Suppressor macrophage (primary cell): ENCODE measurements at places on chromosomes 13 and 19.
A peak's percentile ranks its signal among the peaks of the same experiment; 100 is the strongest.

- no peak for DNase-seq
These were observed 187.6 kb upstream of the ARGLU1 start for GRCh38 chr13:106755542-106755941.

DNA sequence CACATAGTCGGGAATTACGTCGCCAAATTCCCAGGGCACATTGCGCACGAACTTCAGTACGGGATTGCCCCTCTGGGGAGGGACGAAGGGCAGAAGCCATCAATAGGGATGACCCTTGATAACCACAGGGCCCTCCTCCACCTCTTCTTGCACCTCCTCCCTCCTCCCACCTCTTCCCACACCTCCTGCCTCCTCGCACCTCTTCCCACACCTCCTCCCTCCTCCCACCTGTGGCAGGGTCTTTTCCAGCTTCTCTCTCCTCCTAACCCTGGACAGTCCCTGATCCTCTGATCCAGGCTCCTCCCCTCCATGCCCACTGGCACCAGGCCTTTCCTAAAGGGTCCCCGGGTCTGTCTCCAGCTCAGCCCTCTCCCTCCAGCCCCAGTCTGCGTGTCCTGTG lies 3.4 kb downstream of the ERCC1 start:
- DNase-seq: no peak

- no peak for DNase-seq
These were observed 169.2 kb upstream of the IRS2 start for GRCh38 chr13:109955598-109955997.

DNA sequence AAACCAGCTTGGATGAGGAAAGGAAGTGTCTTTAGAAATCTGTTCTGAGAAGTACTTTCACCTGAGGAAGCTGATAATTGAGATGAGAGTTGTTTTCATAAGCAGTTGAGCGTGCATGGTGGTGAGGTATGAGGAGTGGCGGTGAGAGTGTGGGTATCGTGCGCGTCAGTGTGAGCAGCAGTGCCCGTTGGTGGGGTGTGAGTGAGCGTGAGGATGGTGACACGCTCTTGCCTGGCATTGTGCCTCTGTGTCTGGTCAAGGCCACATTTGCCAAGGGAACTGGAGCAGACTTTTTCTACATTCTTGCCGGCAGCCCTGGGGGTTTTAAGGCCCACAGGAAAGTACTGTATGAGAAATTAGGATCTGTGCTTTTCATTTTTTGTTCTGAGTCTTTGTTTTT lies 36.5 kb upstream of the TEX29 start:
- no peak for DNase-seq

DNA sequence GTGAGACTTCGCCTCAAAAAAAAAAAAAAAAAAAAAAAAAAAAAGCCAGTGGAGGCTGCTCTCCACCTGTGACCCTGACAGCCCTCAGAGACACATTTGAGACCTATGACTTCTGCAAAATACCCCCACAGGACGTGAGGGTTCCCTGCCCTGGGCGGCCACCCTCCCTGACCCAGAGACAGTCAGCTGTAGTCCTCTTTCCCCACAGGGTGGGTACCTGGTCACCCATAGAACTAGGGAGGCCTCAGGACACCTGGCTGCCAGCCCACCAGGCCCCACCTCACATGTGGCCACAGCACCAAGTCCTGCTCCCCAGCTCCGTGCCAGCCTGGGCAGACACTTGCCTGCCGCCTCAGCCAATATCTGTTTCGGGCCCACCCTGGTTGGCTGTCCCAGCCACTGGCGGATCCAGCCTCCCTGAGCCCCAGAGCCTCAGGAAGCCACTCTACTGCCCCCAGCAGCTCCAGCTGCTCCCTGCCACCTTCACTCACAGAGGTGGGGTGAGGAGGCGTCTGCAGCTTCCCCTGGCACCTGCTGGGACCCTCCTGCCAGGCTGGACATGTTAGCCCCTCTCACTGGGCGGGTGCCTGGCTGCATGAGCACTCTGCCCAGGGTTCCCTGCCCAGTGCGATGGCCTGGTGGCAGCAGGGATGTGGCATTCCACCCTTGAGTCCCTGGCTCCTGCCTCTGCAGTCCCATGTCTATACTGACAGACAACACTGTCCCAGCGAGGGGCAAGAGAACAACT lies 6.9 kb downstream of the MKNK2 start:
- no peak for DNase-seq

- DNase-seq: no peak
These were observed 13.5 kb upstream of the GAS6 start for GRCh38 chr13:113877149-113877990.

GRCh38 chr13:33441015-33441414 lies 155.5 kb upstream of the STARD13 start:
- DNase-seq: peak; percentile 15

GRCh38 chr13:97781891-97782305 lies 171.6 kb upstream of the IPO5 start:
- no peak for DNase-seq

DNA sequence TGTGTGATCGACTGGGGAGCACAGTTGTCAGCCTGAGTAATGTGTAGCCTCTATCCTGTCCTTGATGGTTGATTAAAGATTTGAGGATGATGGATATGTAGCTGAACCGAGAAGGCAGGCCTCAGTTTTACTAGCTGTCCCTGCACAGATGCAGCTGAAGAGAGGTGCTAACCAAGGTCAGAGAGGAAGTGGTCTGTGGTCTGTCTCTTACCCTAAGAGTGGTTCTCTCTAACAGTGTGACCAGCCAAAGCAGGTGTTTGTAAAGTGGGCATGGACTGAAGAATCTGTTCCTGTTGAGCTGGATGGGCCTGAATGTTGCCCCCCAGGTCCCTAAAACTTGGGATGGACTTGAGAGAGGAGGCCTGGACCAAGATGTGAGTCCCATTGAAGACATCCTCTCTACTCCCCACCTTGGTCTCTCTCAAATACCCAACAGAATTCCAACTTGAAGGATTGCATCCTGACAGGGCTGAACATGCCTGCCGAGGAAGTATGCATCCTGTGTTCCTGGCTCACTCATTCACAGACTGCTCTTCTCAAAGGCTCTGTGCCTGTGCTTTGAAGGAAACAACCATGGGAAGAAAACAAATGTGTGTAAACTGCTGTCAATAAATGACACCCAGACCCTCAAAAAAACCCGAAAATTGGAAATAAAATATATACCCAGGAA lies 223.8 kb downstream of the MAB21L1 start:
- no peak for DNase-seq

- peak; percentile 83 for DNase-seq
These were observed 16.4 kb upstream of the C19orf33 start for GRCh38 chr19:38287604-38288003.

GRCh38 chr13:98320561-98321105 lies 143.6 kb upstream of the RNF113B start:
- no peak for DNase-seq

DNA sequence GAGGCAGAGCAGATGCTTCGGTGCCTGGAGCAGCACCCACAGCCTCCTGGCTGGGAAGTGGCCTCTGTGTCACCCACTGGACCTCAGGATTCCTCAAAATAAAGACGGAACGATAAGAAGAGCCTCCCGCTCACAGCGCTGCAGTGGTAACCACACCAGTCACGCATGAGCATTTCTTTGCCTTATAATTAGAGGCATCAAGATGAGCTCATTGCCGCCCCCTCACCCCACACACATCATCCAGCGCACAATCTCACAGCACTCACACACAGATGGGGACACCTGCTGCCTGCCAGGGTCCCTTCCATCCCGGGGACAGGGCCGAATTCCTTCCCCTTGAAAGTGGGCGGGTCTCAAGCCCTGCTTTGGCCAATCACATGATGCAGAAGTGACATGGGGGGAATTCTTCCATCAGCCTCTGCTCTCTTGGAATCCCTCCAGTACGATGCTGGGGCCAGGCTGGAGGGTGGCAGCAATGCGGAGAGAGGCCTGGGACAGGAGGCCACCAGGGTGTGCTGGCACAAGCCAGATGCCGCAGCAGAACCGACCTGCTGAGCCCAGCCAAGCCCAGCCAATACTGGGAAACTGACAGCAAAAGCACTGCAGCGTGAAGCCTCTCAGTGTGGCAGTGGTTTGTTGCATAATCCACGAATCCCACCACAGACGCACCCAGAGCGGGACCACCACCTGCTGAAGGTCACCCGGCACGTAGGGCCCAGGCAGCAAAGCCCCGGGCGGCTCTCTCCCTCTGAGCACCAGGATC lies 16.0 kb downstream of the PIP5K1C start:
- peak; percentile 53 for DNase-seq

- DNase-seq: no peak
These were observed 113.2 kb downstream of the KCNRG start for GRCh38 chr13:50128428-50128931.

DNA sequence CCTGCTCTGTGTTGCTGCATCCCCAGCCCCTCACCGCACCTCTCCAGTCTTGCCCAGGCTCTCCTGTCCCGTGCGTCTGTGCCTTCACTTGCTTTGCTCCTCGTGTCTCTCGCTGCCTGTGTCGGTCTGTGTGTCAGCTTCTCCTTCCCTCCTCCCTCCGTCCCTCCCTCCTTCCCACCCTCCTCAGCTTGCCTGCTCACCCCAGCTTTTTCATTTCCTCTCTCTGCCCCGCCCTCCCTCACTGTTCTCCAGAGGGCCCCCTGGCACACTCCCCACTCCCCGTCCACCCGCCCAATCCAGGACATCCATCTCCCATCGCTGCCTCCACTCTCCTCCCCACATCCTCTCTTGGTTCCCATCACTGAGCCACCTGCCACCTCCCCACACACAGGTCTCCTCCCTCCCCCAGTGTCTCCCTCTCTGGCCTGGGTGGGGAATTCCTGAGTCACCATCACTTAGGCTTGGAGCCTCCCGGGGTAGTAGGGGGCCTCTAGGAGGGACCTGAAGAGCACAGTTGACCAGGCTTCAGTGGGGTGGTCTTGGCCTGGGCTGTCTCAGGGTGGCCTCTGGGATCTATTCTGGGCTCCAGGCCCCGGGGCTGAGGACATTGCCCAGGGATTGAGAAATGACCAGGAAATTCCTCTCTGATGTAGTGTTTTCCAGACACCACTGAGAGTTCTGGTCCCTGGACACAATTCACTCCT lies at the start of gene PTGIR:
Gene PTGIR (minus strand): TSS at position 132 of the 704 bp plus-strand sequence. CDS start 864 bp downstream, outside the sequence.
- DNase-seq: peak; percentile 76

GRCh38 chr13:42876270-42876714 lies 94.9 kb downstream of the FAM216B start:
- peak; percentile 43 for DNase-seq

GRCh38 chr19:48918801-48919247 lies 14.7 kb upstream of the DHDH start:
- no peak for DNase-seq

DNA sequence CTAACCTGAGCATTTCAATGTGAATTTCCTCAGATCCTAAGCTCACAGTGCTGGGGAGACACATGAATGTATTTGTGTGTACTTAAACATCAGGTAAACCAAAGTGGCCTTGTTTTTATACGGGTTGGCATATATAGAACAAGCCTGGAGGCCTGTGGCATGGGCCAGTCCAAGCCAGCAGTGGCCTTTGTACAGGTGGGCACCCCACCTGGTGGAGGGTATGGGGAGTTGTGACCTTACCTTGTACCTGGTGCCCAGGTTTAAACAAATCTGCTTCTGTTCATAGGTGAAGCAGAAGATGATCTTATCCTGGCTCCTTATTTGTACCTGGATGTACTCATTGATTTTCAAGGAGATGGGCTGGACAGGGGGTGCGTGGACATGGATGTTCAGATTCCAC lies 71.0 kb downstream of the ERICH6B start:
- no peak for DNase-seq

DNA sequence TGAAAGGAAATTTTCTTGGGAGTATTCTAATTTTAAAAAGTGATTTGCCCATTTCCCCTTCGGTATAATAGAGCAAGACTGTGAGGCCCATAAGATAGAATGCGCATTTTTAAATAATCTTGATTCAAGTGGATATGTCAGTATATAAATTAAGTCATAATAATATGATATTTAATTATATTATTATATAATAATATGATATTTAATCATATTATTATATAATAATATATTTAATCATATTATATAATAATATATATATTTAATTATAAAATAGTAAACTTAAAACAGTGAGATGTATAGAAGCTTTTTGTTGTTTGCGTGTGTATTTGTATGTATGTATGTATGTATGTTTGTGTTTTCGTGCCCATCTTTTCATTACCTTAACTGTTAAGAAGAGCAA lies 682.5 kb downstream of the PCDH9 start:
- DNase-seq: no peak
